NCI-H187 (cell line): ENCODE measurements at places on chromosomes 2 and 18.

- DNase-seq = no peak
Measured at GRCh38 chr18:22161090-22161489, 8.3 kb upstream of the GATA6 start.

DNA sequence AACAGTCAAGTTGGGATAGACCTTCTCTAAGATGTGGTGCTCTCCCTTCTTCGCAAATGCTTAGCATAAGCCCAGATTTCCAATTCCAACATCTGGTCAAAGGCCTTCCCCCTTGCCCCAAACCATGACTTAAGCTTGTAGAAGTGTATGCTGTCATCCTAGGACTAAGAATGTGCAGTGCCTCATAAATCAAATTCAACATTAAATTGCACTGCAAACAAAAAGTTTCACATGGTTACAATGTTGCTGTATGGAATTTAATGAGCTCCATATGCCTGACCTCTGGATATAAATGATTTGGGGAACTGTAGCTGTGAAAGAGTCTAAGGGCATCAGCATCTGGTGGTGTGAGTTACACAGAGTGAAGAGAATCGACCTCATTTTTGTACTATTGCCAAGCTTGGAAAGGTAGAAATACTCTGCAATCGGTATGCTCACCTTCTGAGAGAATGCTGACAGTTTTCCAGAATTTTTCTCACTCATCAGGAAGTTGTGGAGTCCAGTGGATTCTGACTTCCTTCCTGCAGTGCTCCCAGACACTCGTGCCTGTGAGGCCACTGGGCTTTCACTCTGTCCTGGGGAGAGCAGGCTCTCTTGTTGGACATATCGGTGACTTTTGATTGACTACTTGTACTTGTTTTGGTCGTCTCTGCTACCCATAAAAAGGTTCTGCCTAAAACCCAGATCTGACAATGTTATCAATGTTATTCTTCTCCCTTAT lies 40.6 kb downstream of the FASTKD2 start:
- no peak for DNase-seq

DNA sequence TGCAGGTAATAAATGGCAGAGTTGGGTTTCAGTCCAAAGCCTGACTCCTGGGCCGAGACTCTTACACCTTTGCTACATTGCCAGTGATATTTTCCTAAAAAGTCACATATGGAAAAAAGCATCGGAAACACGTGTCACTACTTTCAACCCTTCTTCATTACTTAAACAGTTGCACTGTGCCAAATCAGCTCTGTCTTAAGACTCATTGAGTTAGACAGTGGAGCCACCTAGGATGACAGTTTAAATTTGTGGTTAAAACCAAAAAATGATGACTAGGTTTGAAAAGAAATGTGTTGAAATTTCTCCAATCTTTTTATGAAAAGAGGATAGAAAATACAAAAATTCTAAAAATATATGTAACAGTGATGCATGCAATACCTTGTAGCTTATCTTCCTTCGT lies 97.5 kb downstream of the TMEM247 start:
- no peak for DNase-seq

DNA sequence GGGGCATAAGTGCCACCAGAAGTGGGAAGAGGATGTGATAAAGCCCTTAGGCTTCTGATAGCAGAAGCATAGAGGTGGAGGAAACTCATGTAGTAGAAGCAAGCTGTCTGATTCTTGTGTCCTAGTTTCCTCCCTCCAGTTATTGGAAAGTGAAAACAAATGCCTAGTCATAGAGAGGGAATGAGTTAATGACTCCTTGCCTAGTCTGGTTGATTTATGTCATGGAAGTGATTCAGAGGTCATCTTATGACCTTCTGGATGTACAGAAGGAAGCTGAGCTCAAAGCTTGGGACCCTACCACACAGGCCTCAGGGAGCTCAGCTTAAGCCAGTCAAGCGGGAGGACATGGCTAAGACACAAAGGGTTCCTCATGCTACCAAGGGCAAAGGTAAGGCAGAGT lies 232.2 kb downstream of the THSD7B start:
- no peak for DNase-seq

GRCh38 chr2:165560377-165560988 lies 91.0 kb downstream of the CSRNP3 start:
- DNase-seq = no peak

DNA sequence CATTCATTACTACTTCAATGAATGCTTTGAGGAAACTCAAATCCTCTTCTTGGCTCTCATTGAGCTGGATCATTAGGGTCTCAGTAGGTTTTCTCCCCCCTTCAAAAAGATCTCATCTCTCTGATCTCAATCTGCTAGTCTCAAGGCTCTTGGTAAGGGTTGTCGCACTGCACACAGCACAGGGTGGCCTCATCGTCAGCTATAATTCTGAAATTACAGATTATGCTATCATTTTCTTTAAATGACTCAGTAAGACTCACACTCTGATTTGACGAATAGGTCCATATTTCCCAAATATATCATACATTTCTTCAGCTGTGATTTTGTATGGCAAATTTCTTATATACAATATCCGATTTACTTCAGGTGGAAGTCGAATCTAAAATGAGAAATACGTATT lies 2.3 kb downstream of the SF3B6 start:
- DNase-seq = no peak

- DNase-seq = no peak
Measured at GRCh38 chr2:1619556-1619955, 124.8 kb downstream of the PXDN start.

GRCh38 chr2:48440103-48440390 lies 89.9 kb upstream of the STON1 start:
- no peak for DNase-seq

GRCh38 chr2:164662066-164662465 lies 40.8 kb upstream of the GRB14 start:
- DNase-seq = no peak

GRCh38 chr2:19899985-19900930 lies 1.5 kb downstream of the TTC32 start:
- no peak for DNase-seq

GRCh38 chr18:7941533-7941932 lies 374.4 kb downstream of the PTPRM start:
- no peak for DNase-seq

GRCh38 chr18:55136258-55136657 lies 177.0 kb upstream of the CCDC68 start:
- no peak for DNase-seq

- DNase-seq = no peak
Measured at GRCh38 chr2:119605096-119605495, 60.8 kb downstream of the CFAP221 start.

- DNase-seq = no peak
Measured at GRCh38 chr2:203835420-203835819, 32.2 kb upstream of the CTLA4 start.

DNA sequence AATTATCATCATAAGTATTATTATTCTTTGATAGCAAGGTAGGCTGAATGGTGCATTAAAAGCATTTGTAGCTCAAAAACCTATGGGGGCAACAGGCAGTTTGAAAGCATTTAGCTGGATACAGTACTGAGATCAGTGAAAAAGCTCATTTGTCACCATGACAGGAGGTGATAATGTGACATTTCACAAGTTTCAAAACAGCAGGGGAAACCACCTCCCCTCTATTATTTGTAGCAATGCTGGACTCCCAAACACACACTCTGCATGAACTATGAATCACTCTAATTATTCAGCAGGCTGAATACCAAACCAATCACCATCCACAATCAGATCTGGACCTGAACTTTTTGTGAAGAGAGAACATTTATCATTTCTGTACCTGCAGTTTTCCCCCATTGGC lies 63.4 kb downstream of the MYO5B start:
- DNase-seq = no peak

- DNase-seq = no peak
Measured at GRCh38 chr18:24987303-24988252, 364.4 kb downstream of the ZNF521 start.

- DNase-seq = no peak
Measured at GRCh38 chr2:234366891-234367290, 130.0 kb downstream of the ARL4C start.

- DNase-seq = no peak
Measured at GRCh38 chr2:97845133-97845532, 131.8 kb downstream of the ZAP70 start.

GRCh38 chr18:62736077-62736855 lies 20.9 kb downstream of the PHLPP1 start:
- no peak for DNase-seq

DNA sequence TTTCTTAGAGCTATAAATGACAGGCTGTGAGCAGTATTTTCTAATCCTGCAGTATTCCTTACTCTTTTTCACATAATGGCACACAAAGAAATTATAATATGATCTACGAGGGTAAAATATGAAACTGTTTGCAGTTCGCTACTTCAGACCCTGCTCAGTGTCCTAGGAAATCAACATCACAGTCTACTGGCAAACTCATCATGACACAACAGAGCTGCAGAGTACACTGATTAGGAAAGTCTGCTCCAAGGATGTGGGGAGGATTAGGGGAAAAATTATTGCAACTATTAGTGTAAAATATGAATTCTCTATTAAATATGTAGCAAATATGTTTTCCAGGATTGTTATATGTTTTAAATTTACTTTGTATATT lies 149.2 kb upstream of the REG3G start:
- DNase-seq = no peak

DNA sequence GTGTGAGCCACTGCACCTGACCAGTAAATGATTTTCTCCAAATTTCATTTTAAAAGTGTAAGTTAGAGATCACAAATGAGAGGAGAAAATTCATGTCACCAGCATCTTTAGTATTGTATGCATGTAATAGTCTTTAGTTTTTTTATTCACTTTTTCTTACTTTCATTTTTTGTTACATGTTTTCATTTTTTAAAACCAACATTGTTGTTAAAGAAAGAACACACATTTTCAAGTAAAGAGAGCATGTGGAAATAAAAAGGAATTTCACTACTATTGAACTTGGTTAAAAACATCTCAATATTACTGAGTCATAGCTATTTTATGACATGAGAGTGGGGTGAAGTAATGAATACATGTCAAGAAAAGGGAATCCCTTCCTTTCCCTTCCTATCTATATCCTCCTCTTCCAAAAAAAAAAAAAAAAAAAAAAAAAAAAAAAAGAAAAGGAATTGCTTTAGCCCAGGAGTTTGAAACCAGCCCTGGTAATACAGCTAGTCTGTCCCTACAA lies 29.1 kb upstream of the PMAIP1 start:
- DNase-seq = no peak

GRCh38 chr2:198337368-198337767 lies 533.0 kb downstream of the PLCL1 start:
- DNase-seq = no peak

GRCh38 chr2:236626391-236627150 lies 56.9 kb downstream of the ACKR3 start:
- no peak for DNase-seq

DNA sequence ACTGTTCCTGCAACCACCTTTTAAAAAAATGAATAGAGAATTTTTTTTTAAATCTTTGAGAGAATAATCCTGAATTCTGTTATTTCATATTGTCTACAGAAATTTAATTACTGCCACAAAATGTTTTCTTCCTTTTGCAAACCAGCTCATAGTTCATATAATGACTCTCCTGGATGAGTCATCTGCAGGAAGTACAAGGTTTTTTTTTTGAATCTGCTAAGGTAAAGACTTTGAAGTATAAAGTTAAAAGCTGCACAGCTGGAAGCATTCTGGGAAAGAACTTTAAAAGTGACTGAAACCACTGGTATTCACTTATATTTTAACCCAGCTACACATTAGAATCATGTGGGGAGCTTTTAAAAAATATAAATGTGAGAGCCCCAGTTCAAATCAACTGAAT lies 25.4 kb downstream of the SESTD1 start:
- no peak for DNase-seq

GRCh38 chr2:58906081-58906645 lies 665.0 kb upstream of the FANCL start:
- DNase-seq = no peak

DNA sequence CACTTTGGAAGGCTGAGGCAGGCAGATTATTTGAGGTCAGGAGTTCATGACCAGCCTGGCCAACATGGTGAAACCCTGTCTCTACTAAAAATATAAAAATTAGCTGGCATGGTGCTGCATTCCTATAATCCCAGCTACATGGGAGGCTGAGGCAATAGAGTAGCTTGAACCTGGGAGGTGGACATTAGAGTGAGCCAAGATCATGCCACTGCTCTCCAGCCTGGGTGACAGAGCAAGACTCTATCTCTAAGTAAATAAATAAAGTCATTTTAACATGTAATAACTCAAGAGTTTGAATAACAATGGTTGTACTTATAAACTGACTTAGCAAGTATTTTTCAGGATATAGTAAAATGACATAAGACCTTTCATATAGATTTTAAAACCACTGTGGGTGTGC lies 169.3 kb upstream of the FN1 start:
- no peak for DNase-seq

GRCh38 chr2:29113891-29114321 lies 1.3 kb upstream of the CLIP4 start:
- DNase-seq = peak; percentile 75

DNA sequence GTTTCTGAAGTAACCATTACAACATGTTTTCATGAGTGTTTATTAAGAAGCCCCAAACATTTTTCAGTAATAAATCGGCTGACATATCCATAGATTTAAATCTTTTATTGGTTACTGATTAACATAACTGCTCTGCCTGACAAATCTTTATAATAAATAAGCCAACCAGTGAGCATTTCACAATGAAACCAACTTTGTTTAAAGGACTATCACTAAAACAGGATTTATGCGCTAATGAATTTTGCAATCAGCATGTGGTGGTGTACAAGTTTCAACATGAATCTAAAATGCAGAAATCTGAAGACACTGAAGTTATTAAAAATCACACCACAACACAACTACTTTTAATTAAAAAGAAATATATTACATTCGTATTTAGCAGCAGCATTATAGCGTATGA lies 166.7 kb downstream of the MEIS1 start:
- DNase-seq = no peak

GRCh38 chr2:10407841-10408648 lies 40.1 kb downstream of the ODC1 start:
- no peak for DNase-seq

DNA sequence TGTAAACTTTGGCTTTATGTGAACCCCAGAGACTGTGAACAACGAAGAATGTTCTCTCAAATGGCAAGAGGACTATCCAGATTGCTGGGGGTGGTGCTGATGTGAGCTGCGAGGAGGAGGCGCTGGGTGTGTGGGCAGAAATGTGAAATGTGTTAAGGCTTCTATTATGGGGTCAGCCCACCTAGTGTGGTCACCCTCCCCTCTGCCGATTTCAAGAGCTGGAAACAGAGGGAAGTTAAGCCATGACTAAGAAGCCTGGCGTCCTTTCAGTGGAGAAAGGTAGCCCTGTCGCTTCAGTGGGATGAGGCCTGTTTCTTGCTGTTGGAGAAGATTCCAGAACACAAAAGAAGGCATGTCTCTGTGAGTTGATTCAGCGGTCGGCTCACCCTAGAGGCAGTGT lies 89.0 kb upstream of the KCTD1 start:
- DNase-seq = no peak
